ENCODE measurements at places on chromosomes 4 and X. TPM values are rescaled to one million over a fixed set of nuclear protein-coding genes. Genes with fewer than 3 reads are reported as not detected.

GRCh38 chr4:2318476-2318875 lies 56.6 kb upstream of the MXD4 start:
- peak; percentile 68 for DNase-seq

DNA sequence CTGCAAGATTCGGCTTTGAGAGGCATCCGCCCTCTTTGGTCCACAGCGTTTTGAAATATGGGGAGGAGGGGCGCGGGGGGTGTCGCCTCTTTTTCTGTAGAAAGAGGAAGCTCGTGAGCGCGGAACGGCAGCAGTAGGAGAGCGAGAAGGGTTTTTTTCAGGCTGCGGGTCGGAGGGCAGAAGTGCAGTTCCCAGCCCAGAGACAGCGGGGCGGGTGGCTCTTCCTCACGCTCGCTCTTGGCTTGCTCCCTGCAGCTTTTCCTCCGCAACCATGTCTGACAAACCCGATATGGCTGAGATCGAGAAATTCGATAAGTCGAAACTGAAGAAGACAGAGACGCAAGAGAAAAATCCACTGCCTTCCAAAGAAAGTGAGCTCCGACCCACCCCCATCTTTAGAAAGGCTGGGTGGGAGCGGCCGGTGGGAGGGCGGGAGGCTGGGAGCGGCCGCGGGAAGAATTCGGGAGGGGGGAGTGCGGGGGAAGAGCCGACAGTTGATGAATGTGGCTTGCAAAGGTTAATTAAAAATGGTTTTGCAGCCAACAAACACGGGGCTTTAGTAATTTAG lies 1.2 kb downstream of the TMSB4X start:
- peak; percentile 87 for DNase-seq

- no peak for DNase-seq
These were observed 1.2 kb upstream of the SLC7A11 start for GRCh38 chr4:138243369-138243768.

DNA sequence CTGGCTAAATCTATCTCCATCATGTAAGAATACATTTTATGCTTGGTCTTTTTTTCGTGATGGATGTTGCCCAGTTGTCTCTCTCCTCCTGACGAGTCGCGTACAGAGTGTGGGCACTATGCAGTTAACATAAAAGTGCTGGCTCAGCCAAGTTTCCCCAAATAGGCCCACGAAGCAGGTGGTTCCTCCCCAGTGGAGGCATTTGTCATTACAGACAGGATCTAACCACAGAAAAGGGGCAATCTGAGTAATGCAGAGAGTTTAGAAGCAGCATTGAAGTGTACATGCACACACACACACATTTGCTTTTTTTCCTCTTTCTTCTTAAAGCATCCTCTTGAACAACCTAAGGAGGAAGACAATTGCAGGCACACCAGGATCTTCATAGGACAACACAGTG lies 188.7 kb upstream of the VCX start:
- no peak for DNase-seq

DNA sequence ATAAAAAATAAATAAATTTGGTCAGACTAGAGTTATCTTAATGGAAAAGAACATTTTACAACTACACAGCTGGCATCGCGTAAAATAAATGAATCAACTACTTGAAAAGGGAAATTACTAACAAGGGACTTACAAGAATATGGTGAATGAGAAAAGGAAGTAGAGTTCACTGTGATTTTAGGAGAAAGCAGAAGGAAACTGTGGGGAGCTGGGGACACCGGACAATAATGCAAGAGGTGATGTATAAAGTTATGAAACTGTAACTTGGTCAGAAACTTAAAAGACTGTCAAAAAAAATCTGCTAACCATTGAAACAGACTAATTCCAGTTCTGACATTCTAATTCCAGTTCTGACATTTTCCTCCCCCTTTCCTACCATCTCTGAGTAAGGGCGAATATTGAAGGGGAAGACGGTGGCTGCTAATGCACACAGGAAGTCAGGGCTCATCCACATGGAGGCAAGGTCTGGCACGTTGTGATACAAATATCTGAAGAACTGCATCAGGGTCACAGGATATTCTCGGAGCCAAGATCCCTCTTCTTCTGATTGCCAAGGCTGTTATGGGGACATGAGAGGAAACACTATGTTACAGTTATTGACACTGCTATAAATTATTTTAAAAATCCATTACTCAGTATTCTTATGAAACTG lies 170.5 kb downstream of the CDS1 start:
- DNase-seq = no peak

DNA sequence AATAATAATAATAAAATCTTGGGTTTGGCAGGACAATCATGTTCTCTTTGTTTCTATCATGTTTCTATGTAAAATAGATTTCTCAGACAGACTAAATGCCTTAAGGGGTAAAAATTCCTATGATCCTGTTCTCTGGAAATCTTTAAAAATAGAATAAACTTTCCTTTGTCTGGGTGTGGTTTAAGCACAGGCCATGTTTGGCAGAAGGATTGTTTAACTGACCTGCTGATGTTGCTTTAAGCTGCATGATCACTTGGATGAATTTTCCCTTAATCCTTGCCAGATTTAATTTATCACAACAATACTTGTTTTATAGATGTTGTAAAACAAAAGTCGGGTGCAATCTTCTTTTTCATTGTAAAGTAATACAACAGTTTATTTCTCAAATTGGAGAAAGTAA lies 341.7 kb upstream of the FAT1 start:
- DNase-seq = no peak

- DNase-seq = no peak
These were observed at the start of gene HTR2C for GRCh38 chrX:114583646-114584374. HTR2C (plus strand) TSS chrX:114584086; CDS start chrX:114726937, 142,851 bp downstream.

DNA sequence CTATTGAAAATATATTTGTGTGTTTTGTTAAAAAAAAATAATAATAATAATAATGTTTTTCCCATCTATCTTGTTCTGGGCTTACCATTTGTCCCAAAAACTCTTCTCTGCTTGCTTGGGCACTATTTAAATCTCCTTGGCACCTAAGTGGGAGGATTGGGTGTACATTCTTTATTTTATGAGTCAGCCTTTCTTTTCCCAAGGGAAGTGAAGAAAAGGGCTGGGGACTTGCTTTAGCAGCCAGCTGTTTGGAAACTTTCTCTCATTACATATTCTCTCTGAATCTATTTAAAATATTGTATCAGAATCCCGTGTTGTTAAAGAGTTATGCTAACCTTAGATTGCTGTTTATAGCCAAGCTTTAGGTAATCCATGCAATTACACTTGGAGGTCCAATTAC lies 2332.4 kb downstream of the ARAP2 start:
- no peak for DNase-seq

DNA sequence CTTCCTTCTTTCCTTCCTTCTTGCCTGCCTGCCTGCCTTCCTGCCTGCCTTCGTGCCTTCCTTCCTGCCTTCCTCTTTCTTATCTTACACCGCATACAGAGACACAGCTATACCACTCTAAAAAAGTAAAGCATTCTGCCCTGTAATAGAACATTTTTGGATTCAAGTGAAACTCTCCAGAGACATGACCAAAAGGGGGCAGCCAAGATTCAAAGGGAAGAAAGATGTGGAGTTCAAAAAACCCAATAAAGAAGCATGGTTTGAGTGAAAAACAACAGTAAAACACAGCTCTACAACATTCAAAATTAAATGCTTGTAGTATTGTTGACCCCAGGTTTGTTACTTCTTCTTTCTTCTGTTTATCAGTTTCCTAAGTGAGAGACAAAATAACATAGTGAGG lies 914.9 kb upstream of the PCDH7 start:
- no peak for DNase-seq

DNA sequence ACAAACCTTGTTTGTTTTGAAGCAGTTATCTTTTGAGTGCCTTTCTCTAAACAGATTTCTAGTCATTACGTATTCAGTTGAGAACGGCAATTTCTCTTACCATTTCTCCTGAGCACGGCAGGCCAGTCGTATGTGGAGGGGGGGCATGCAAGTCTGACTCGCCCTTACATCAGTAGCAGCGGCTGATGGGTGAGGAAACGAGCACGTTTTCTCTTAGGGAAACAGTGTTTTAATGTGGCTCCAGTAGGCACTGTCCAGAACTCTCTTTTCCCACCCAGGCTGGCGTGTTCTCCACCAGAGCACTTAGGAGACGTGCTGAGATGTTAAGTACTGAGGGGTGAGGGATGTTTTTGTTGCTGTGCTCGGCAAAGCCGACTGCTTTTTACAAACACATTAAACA lies 240.5 kb downstream of the STIM2 start:
- no peak for DNase-seq

DNA sequence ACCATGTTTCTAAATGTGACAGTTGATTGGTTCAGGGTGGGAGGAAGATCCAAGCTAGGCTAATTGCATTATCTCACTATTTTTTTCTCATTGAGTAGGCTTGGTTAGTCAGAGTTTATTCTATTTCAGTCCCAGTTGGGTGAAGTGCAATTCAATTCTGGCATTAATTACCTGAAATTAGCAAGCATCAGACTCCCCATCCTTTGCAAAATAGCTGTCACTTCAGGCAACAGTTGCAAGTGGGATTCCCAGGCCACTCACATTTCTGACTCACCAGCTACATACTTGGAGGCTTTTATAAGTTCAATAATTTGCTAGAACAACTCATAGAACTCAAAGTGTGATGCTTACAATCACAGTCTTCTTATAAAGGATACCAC lies 155.8 kb upstream of the HAND2 start:
- no peak for DNase-seq

GRCh38 chrX:39730662-39731329 lies 367.0 kb downstream of the BCOR start:
- peak; percentile 81 for DNase-seq

- DNase-seq = no peak
These were observed 646 bp downstream of the ABCB7 start for GRCh38 chrX:75155447-75155826.

GRCh38 chr4:154660052-154660451 lies 47.6 kb upstream of the FGG start:
- no peak for DNase-seq

GRCh38 chr4:3290476-3290875 lies 2.3 kb upstream of the RGS12 start:
- peak; percentile 72 for DNase-seq

- no peak for DNase-seq
These were observed 40.0 kb upstream of the SMARCA5 start for GRCh38 chr4:143473334-143474126.

DNA sequence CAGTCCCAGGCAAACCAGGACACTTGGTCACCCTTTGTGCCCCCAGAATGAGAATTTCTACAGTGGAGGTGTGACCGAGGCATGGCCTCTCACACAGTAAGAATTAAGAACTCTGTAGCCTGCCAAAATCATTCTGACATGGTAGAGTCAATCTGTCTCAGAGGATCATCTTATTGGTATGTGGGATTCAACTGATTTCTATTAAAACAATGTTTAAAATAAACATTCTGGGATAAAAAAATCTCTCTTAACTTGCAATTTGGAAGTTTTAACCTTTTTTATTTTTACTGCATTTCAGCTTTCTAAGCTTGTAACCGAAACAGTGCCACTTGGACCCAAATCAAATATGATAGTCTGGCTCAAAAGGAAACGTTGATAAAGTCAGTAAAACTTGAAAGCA lies 165.4 kb upstream of the LDB2 start:
- no peak for DNase-seq

- DNase-seq = no peak
These were observed 49.4 kb upstream of the MCUB start for GRCh38 chr4:109510687-109511086.

DNA sequence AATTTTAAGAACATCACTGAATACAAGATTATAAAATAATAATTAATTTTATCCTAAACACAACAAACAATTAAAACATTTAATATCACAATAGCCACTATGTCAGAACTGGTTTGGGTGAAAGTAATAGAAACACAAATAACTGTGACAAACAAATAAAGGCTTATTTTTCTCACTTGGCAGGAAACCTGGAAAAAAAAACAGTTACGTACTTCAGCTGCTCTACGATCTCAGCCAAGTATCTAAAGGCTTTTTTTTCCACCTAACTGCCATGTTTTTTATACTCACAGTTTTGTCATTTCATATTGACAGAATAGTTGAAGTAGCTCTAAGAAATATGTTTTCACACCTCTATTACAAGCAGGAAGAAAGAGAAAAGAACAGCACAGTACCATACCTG lies 284.8 kb upstream of the INTU start:
- no peak for DNase-seq

GRCh38 chr4:153112041-153112441 lies 92.2 kb upstream of the TRIM2 start:
- no peak for DNase-seq

DNA sequence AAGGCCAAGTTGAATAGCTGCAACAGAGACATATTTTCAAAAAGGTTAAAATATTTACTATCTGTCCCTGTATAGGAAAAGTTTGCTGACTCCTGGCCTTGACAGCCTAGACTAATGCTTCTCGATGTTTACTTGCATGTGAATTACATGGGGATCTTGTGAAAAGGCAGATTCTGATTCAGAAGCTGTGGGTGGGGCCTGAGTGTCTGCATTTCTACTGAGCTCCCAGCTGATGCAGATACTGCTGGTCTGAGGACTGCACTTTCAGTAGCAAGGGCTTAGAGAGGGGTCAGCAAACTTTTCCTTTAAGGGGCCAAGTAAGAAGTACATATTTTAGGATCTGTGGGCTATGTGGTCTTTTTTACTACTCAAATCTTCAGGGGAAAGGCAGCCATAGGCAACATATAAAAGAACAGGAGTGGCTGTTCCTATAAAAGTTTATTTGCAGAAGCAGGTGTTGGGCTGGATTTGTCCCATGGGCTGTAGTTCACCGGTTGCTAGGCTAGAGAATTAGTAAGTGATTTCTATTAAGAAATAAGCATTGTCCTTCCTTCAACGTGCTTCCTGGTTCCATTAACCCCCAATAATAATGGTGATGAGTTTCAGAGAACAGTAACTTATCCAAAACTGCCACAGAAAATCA lies 97.2 kb upstream of the PDE5A start:
- no peak for DNase-seq

DNA sequence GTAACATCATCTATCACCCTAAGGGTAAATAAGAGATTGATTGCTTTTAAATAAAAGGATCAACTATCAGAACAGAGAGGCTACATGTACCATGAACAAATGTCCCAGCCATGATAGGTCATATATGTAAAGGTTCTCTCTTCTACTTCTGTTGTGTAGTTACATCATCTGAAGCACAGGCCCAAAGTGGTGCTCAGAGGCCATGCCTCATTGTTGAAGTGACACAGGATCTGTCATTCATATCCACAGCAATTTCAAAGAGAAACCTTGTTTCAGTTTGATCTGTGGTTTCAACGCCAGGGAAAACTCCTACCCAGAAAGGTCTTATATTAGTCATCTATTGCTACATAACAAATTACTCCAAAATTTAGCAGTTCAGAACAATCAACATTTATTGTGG lies 269.2 kb upstream of the MAOA start:
- DNase-seq = no peak

- no peak for DNase-seq
These were observed 472.5 kb downstream of the INPP4B start for GRCh38 chr4:142373610-142374009.

- DNase-seq = no peak
These were observed 16.3 kb downstream of the PROM1 start for GRCh38 chr4:16067515-16067914.

The RAB9B gene
- total RNA-seq = 38.0 TPM

The LRCH2 gene
- 1.2 TPM for total RNA-seq

The PAPSS1 gene
- 13.8 TPM for total RNA-seq

The NAP1L2 gene
- total RNA-seq = 10.7 TPM

The OCIAD1 gene
- 137 TPM for total RNA-seq

The STX18 gene
- total RNA-seq = 17.2 TPM

The SYTL5 gene
- total RNA-seq = 4.5 TPM

The SRPX2 gene
- total RNA-seq = 14.2 TPM
